CD4-positive, alpha-beta T cell treated with Interleukin-17A for 1 hour (primary cell): ENCODE measurements at places on chromosomes 4 and X.

- DNase-seq = no peak
Measured at GRCh38 chr4:126264839-126265238, 950.1 kb downstream of the FAT4 start.

GRCh38 chr4:2483237-2483636, 14.3 kb downstream of the RNF4 start:
- DNase-seq = no peak

DNA sequence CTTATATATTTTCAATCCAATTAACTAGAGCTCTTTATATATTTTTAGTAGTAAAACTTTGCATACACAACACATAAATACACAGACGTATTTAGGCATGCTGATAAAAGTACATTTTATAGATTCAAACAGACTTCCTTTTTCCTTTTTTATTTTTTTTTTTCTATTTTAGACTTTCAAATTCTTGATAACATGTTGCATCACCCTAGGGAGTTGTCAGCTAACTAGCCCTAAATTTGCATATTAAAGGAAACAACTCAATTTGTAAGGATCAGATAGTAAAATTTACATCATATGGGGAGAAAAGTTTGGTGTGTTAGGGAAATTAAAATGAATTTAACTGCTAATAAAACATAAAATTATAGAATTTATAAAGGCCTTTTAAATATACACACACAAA, 47.4 kb upstream of the APOOL start:
- no peak for DNase-seq

DNA sequence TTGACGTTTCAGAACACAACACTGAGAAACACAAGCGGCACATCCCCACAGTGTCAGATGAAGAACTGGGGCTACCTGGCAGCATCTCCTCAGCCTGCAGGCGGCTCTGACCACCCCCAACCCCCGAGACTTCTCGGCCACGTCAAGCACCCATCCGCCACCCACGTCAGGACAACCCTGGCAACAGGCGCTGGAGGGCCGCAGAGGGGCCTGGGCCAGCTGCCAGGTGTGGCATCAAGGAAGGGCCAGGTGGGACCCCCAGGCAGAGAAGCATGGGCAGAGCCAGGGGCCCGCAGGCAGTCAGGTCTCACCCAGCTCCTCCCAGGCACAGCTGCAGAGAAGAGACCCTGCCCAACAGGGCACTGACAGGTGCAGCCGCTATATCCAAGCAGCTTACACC, 22.3 kb downstream of the GAK start:
- DNase-seq = no peak

GRCh38 chr4:16195209-16195608, 31.1 kb downstream of the TAPT1 start:
- DNase-seq = no peak

- DNase-seq = no peak
Measured at GRCh38 chrX:134649770-134650169, 8.5 kb downstream of the PLAC1 start.

DNA sequence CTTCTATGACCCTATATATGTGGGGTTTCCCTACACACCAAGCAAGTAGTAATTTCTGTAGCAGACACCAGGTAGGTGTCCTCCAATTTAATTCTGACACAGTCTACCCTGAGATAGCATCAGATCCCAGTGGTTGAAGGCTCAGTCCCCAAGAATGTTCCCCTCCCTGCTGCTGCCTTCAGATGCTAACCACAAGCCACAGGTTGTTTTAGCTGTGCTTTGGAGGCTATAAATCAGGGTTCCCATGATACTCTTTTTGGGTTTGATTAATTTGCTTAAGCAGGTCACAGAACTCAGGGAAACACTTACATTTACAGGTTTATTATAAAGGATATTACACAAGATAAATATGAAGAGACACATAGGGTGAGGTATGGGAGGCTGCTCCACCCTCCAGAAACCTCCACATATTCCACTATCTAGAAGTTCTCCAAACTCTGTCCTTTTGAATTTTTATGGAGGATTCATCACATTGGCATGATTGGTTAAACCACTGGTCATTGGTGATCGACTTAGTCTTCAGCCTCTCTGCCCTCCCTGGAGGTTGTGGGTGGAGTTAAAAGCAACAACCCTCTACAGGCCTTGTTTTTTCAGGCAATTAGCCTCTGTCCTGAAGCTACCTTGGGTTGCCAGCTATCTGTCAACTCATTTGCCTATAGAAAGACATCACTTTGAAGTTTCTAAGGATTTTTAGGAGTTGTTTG, 50.8 kb downstream of the GRIA2 start:
- no peak for DNase-seq

DNA sequence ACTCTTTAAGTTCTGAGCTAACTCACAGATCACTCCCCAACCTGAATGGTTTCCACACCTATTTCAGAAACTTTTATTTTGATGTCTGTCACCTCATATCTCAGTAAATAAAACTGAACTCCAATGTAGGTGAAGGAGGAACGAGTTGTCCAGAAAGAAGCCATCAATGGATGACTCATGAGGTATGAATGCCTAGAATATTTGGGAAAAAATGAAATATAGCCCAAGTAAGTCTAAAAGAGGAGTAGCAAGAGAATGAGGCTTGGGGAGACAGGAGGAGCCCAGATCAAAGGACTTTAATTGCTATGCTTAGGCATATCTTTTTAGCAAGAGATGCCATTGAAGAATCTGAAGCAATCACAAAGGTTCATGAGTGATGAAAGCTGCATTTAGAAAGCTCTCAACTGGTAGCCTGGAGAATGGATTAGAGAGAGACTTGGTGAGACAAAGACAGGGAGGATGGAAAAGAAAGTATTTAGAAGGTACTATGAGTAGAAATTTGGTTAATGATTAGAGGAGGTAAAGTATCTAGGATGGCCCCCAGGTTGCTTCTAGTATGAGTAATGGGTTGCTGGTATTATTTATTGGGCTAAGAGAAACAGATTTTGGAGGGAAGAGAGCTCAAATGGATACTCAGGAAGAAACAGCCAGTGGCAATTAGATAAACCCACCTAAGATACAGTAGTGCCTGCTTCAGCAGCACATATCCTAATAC, 39.4 kb downstream of the NOCT start:
- no peak for DNase-seq

- no peak for DNase-seq
Measured at GRCh38 chr4:103786014-103786413, 66.2 kb upstream of the TACR3 start.

DNA sequence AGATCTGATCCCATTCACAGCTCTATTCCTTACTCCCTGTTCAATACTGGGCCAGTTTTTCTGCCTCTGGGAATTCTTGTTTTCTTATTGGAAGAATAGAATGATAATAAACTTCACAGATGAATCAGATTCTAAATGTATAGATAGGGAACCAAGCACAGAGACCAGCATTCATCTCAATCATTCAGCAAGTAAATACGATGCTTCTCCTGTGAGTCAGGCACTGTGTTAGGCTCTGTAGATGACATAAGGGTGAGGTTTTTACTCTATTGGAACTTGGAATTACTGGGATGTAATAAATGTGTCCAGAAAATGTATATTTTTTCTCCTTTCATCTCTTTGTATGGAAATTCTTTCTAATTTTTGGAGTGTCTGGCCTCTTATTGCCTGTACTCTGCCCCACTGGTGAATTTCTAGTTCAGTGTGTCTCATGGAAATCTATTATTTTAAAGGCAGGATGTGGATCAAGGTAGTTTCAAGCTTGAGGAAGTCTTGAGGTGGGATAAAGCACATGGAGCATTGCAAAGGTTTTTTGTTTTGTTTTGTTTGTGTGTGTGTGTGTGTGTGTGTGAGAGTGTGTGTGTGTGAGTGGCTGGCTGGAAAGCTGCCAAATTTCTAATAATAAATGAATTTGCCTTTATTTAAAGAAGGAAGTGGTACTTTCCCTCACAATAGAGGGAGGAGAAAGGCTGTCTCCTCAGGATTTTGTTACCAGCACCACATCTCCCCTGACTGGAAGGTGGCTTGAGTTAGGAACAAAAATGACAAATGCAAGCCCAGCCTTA, 117.9 kb upstream of the HS3ST1 start:
- DNase-seq = no peak

DNA sequence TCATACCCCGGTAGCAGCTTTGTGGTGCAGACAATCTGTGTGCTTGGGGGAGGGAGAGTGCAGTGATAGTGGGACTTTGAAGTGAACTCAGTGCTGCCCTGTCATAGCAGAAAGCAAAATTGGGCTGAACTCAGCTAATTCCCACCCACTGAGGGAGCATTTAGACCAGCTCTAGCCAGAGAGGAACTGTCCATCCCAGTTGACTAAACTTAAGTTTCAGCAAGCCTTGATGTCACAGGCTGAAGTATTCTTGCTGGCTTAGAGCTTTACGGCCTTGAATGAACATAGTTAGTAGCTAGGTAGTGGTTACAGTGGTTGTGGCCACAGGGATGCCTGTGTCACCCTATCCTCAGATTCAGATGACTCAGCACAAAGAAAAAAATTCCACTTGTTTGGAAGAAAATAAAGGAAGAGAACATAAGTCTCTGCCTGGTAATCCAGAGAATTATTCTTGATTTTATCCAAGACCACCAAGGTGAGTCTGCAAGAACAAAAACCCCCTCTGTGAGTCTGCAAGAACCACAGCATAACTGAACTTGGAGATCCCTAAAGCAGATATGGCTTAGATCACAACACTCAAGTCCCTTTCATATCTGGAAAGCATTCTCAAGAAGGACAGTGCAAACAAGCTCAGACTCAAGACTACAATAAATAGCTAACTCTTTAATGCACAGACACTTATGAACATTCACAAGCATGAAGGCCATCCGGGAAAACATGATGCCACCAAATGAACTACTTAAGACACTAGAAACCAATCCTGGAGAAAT, 39.4 kb downstream of the ADH7 start:
- DNase-seq = no peak

GRCh38 chrX:131987252-131987651, 35.9 kb upstream of the STK26 start:
- DNase-seq = peak; percentile 74

DNA sequence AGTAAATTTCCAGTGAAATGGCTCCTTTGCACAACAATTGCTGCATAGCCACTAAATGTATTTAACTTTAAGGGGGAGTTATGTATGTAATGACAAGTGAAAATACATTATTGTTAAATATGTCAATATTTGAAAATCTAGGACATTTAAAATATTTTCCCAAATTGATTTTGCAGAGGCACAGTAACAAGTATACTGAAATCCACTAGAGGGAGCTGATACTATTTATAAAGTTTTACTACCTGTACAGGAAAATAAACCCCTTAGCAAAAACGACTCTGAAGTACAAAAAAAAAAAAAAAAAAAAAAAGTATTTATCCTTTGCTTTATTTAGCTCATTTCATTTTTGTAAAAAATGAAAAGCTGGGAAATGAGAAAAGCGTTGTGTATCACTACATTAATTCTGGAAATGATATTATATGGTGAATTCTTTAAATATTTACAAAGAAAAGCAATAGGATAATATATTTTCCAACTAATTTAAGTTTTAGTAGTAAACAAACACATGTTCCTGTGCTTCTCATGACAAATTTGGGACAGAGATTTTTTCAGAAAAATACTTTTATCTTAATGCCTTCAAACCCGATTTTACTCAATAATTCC, 727.7 kb downstream of the DMD start:
- no peak for DNase-seq
